ENCODE measurements at places on chromosomes 13 and 19.

- no peak for DNase-seq
These were observed 297.9 kb upstream of the ARGLU1 start for GRCh38 chr13:106865716-106866440.

- no peak for DNase-seq
These were observed 1.0 kb downstream of the DCLK1 start for GRCh38 chr13:36130193-36130551.

DNA sequence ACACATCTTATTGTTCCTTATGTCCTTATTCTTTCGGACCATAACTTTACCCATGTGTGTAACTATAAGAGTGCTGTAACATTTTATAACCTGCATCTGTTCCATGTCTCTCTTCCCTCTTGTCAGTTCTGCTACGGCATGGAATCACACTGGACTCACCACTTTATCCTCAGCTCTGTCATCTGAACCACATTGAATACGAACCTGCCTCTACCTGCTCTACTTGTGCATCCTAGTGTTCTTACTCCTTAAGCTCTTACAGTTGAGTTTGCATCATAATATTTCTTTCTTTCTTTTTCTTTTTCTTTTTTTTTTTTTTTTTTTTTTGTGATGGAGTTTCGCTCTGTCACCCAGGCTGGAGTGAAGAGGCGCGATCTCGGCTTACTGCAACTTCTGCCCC lies 180.9 kb downstream of the GPC5 start:
- no peak for DNase-seq

DNA sequence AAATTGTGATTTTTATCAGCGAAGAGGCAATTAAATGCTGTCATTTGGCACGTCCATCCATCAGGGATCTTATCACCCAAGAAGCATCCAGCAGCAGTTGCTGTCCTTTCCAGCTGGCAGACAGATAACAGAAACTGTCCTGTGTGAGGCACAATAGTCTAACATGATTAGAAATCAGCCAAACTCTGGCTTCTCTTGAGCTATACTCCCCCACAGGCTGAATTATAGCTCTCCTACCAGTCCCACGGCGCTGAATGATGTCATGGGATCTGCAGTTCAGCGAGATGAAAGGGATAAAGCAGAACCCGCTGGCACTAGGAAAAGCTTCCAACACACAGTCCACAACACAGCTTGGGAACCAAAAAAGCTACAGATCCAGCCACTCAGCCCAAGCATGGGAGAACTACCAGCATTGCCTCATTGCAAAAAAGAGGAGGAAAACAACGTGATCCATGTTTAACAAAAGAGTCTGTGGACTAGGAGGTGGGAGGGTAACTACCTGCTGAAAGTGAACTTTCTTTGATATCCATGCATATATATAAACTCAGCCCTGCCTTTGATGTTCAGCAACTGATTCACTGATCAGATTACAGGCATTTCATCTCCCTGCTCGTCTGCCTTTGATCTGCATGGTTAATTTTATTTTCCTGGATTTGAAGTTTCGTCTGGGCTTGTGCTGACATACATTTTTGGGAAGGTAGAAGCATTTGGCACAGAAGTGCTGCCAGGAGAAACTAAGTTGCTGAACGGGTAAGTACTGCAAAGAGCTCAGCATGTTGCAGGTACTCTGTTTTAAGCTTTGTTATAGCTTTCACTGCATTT lies at the start of gene TNFRSF19:
Gene TNFRSF19 (plus strand): TSS at position 314 of the 822 bp plus-strand sequence. CDS start 19,772 bp downstream, outside the sequence.
- no peak for DNase-seq

GRCh38 chr19:17511724-17512573 lies 500 bp downstream of the PGLS start:
- peak; percentile 85 for DNase-seq

DNA sequence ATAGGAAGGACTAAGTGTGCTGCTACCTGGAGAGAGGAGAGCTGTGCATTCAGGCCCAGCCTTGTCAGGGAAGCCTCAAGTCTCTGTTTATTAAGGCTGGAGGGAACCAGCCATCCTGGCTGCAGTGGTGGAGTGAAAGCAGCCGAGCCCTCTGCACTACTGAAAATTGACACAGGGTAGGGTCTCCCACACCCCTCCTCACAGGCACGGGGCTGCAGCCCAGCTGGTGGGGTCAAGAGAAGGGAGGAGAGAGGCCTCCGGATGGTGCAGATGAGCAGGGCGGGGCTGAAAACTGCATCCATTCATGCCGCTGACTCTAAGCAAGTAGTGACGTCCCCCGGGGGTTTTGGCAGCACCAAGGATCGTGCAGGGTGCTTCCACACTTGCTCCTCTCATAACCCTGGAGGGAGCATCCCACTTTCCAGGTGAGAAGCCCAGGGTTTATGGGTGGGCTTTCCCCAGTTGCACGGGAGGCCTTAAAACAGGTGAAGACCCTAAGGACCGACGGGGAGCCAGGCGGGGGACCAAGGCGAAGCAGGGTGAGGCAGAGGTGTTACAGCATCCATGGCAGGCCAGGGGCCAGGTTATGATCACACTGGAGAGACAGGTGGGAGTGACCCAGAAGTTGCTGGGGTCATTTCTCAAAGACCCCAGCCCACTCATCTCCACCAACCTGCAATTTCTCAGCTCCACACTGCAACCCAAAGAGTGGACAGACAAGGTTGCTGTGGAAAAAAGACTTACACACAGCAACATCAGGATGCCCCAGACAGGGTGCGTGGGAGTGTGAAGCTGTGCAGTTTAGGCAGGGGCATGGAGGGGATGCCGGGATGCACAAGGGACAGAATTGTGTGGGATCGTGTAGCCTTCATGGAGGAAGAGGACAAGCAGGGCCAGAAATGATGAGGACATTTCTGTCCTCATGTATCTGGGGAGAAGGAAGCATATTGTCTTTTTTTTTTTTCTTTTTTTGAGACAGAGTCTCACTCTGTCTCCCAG lies 36.8 kb downstream of the VSTM2B start:
- DNase-seq: no peak

- no peak for DNase-seq
These were observed 84.5 kb upstream of the IRS2 start for GRCh38 chr13:109870696-109871370.

Measured in stimulated activated naive CD4-positive, alpha-beta T cell treated with Interleukin-2 at 50 U/mL for 16 hours (primary cell).